IPS-NIHi11 (cell line): ENCODE measurements at places on chromosomes 16 and 17.

DNA sequence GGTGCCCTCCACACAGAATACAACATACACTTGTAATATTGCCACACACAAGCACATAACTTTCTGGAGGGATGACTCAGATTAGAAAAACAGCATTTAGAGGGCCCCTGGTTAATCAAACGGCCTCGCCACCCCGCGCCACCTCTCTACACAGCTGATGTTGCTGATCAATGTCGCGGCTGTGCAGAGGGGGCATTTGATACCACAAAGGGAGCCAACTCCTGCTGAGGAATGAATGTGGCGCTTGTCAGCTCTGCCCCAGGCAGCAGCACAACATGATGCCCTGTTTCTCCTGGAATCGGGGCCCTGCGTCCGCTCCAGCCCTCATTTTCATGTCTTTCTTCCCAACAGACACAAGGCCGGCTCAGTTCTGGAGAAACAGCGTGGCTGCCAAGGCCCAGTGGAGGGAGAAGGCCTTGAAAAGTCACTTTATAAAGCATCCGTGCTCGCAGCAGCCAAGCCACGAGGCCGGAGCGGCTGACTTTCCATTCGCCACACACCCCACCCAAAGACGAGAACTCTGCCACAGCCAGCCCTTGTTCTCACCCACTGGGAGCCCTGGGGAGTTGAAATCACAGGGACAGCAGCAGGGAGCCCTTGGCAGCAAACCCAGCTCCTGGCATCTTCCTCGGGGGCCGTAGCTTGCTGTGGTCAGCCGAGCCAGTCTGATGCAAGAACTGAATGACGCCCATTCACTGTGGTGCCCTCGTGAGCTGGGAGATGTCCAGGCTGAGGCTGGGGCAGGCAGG, 65.6 kb downstream of the XYLT1 start:
- DNase-seq = no peak

DNA sequence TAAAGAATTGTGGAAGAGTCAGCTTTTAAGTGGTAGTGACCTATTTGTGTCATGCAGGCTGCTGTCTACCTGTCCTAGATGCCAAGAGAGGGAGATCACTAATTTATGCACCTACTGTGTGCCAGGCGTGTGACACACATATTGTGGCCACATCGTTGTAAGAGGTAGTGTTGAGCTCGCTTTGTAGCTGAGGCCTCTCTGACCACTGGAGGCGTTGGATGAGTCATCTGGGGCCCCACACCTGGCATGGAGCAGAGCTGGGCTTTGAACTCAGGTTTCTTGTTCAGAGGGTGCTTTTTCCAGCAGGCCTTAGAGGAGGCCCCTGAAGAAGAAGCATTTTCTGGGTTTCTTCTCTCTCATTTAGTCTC, 52.3 kb upstream of the LGALS9 start:
- no peak for DNase-seq

- DNase-seq = peak; percentile 64
These were observed 548 bp downstream of the TBX2 start for GRCh38 chr17:61400066-61400716.

DNA sequence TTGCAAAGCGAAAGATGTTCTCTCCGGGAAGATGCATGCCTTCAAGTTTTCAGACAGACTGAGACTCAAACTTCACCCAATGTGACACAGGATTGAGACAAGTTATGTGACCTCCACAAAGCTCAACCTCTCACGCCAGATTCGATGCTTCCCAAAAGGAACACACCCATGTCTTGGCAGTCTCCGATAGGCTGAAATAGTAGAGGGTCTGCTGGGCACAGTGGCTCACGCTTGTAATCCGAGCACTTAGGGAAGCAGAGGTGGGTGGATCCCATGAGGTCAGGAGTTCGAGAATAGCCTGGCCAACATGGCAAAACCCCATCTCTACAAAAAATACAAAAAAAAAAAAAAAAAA, 22.1 kb downstream of the ZFHX3 start:
- DNase-seq = no peak

DNA sequence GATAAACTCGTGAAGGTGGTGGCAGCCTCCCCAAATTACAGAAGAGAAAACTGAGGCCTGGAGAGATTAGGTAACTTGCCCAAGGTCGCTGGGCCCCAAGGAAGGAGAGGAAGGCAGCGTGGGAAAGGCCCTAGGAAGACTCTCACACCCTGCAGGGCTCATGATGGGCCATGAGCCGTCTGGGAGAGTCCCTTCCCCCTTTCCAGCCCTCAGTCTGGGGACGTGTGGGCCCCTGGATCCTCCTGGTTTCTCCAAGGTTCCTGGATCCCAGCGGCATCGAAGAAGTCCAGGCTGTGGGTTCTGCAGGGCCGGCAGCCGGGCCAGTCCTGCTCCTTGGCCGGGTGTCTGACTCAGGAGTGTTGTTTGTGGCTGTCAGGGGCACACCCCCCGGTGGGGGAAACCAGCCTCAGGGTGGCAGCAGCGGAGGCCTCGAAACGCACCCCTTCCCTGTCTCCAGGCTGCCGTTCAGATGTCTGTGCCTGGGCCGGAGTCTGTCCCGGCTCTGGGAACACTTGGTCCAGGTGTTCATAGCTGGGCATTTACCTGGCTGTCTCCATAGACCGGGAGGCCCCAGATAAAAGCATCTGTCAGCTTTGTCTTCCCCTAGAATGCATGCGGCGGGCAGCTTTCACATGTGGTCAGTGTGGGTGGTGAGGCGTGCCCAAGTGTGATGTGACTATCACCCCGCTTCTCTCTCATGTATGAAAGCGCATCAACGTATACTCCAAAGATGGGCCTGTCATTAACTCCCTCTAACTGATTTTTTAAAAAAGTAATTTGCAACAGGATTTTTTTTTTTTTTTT, 3.7 kb upstream of the RAP1GAP2 start:
- no peak for DNase-seq

DNA sequence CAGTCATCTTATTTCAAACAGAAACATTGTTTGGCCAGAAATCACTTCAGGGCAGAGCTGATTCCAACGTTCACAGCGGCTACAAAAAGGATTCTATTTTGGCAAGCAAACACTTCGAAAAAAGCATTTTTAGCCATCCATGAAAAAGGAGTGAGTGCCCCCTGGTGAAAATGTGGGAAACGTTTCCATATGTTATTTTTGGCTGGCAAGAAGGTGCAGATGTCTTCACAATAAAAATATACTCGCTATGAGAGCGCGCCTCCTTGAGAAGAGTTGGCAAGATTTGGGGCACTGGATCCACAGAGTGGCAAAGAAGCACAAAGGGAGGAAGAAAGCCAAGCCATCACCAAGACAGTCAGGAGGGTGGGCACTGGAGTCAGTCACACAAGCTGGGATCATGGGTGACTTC, 191.1 kb downstream of the CHD9NB start:
- DNase-seq = peak; percentile 36

- DNase-seq = peak; percentile 73
These were observed 99.2 kb downstream of the NTN1 start for GRCh38 chr17:9120471-9120870.

GRCh38 chr17:12815642-12816141, 26.4 kb downstream of the ARHGAP44 start:
- no peak for DNase-seq

DNA sequence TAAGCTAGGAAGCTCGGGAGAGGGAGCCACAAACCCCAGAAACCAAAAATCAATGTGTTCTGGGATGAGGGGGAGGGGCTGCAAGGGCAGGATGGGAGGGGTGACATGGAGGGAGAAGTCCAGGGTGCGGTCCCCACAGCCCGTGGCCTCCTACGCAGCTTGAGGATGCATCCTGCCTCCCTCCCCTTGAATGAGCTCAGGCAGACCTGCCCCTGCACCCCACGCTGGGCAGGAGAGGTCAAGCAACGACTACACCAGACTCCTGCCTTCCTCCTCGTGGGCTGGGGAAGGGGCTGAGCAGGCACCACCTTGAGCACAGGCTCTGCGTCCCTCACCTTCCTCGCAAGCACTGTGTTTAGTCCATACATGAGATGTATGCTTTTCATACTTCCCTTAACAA, 3.9 kb downstream of the ANKRD13B start:
- no peak for DNase-seq

- no peak for DNase-seq
These were observed 15.9 kb downstream of the FLOT2 start for GRCh38 chr17:28881533-28882056.

- DNase-seq = no peak
These were observed 8.4 kb downstream of the HNF1B start for GRCh38 chr17:37736428-37736827.

DNA sequence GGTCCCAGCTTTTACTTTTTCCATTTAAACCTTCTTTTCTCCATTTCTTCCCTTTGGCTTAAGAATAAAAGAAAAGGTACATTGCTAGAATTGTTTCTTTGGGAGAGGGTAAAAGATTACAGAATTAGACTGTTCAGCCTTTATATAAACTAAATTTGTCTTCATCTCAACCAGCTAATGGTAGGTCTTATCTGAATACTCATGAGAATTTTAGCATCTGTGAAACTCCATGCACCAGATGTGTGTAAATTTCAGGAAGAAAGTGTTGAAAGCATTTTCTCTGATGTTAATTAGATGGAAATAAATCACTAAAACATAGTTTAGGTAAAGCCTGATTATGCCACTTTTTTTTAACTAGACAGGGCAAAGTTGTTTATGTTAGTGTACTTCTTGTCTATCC, 24.9 kb downstream of the NQO1 start:
- no peak for DNase-seq

GRCh38 chr17:79440251-79440650, 170.6 kb downstream of the RBFOX3 start:
- no peak for DNase-seq

- DNase-seq = peak; percentile 95
These were observed 10.9 kb downstream of the ADGRG1 start for GRCh38 chr16:57639172-57639887.

- DNase-seq = no peak
These were observed 31.5 kb upstream of the LITAF start for GRCh38 chr16:11618107-11618717.

- DNase-seq = no peak
These were observed 9.3 kb downstream of the DPEP2 start for GRCh38 chr16:67990018-67990386.

DNA sequence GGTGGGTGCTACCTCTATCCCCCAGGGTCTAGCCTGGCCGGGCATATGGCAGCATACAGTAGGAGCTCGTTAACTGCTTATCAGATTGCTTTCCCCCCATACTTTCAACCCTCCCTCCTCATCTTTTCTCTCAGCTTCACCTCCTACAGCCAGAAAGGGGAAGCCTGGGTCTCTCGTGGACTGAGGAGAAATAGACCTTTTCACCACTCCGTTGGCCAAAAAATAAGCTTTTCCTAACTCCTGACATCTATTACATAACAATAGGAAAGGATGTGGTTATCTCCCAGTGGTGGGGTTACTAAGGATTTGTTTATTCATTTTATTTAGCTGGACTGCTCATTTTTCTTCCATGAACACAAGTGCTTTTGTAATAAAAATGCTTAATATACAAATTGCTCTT, 9.0 kb upstream of the CXCL16 start:
- no peak for DNase-seq

DNA sequence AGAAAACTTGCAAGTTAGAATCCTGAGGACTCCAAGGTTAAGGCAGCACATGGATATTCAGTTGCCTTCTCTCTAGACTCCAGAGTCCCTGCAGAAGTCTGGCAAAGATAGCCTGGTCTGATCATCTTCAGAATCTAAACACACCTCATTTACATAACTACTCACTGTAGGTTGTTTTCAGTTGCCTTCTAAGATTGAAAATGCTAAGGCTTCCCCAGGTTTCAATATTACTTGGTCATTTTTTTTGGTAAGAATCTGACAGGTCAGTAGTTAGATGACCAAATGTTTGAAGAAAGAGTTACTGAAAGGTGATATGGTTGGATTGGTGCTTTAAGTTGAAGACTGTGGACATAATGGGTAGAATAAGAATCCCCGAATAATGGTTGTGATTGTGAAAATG, 205.4 kb upstream of the KCNJ16 start:
- DNase-seq = no peak

DNA sequence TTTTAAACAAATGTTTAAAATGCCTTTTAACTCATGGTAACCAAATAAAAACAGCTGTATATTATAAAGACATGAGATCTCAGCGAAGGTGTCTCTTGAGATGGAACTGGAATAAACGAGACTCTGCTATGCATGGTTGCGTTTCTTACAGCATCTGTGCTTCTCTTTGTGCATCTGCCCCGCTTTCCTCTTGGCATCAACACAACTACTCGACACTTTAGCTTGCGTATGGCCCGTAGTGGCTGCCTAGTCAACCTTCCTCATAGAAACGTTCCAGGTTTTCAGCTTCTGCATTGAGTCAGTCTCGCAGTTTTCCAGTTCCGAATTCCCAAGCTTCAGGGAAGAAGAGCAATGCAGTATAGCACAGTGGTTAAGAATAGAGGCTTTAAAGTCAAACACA, 214.9 kb downstream of the CEP112 start:
- DNase-seq = no peak

DNA sequence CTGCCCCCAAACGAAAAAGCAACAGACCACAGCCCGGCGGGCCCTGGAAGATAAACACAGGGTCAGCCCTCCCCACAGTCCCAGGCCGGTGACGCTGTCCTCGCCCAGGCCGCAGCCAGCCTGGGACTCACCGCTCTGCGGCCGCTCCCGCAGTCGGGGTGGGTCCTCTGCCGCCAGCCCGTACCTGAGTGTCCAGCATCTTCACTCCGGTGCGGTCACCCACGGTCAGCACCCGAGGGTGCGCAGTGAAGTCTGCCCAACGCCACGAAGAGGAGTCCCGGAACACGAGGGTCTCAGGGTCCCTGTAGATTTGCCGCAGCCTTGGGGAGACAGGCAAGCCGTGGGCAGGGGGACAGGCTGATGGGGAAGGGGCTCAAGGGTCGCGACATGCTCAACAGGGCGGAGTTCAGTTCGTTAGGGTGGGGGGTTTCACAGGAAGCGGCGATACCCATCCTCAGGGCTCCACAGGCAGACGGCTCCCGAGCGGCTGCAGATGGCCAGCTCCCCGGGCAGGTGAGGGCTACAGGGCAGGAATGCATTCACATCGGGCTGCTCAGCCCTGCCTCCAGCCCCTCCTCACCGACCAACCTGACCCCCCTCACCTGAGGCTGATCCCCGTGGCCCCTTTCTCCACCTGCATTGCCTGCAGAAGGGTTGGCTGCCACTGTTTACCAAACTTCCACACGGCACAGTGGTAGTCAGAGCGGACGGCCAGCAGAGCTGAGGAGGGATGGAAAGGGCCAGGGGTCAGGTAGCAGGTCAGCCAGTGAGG, 5.5 kb downstream of the TAF1C start:
- DNase-seq = no peak

DNA sequence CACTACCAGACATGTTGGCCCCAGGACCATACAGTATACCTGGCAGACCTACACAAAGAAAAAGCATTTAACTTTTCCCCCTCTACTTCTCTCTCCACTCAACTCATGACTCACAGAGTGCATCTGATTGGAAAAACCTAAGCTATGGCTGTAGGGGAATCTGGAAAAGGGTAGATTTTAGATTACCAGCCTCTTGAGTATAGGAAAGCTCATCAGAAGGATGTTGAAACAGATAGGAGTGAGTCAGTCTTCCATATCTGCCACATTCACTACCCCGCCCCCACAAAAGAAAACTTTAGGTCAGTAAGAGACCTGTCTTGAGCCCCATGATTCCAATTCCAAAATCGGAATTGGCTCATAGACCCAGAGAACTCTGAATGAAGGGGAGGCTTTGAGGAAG, 12.3 kb downstream of the KRT9 start:
- no peak for DNase-seq
